ENCODE measurements at places on chromosomes 4 and X.

DNA sequence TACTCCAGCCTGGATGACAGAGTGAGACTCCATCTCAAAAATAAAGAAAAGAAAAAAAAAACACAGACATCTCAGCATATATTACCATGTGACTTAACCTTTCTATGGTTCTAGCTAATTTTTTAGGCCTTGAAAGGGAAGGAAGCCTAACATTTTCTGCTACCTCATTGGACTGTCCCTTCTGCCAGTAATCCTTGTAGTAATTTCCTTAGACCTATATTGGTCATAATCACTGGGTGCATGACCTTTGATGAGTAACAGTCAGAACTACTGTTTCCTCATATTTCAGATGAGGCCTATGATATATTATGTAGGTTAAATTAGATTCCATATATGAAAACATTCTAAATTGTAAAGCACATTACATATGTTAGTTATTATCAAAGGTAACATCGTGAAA is 9.6 kb downstream of the XIAP start:
- no peak for DNase-seq

DNA sequence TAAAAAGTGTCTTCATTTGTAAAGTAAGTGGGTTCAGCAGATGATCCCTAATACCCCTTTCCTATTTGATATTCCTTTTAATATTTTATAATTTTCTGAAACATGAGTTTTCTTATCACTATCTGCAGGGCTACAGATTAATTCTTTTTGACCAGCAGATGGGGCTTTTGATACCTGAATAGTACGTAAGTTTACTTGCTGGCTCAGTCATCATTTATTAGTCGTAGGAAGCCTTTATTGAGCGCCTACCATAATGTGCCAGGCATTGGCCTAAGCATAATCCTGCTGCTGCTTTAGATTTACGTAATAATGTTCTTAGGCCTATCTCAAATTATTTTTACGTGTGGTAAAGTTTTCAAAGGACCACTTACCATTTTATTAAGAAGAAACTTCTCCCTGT is 33.1 kb downstream of the OSTC start:
- DNase-seq, result no peak

DNA sequence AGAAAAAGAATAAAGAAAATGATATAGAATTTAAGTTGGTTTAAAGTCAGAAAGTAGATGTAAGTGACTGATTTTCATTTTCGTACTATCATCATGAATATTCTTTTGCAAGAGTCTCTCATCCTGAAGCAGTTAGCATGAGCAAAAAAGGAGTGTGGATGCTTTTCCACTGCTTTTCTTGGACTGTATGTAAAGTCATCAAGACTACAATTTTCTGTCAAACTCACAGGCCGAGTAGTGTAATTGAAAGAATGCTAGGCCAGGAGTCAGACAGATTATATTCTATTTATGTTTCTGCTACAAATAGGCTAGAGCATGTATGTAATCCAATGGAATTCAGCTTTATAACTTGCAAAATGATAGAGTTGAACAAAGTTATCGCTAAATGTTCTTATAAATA is 197.1 kb upstream of the SPOCK3 start:
- no peak for DNase-seq

GRCh38 chr4:18389115-18389514 is 367.6 kb upstream of the LCORL start:
- DNase-seq, result no peak

GRCh38 chr4:173074501-173074946 is 94.1 kb upstream of the GALNT7 start:
- DNase-seq, result no peak

DNA sequence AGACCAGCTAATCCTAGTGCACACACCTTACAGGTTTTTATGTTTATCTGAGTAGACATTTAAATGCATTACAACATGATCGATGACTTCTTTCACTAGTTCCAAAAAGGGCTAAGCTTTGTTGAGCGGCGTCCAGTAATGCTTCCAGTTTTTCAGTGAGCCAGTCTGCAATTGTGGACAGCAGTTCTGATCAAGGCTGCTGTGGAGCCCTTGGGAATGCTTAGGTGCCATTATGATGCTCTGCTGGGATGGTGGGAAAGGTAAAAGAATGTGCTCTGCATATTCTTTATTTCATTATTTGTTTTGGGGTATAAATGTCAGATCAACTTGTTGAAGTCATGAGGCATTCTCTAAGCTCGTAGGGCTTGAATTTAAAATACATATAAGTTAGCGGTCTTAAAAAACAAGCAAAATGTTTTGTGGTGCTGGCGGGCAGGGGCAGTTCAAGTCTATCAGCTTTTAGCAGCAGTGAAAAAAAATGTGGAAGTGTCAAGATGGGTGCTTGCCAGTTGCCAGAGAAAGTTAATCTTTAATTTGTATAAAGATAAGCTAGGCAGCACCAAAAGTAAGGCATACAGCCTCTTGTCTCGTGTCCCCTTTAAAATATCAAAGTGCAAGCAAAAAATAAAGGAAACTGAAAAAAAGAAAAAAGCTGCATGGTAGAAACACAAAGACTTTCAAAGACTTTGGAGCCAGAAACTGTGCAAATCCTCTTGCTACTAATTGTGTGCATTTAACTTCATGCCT is 5.8 kb downstream of the MID1IP1 start:
- no peak for DNase-seq

DNA sequence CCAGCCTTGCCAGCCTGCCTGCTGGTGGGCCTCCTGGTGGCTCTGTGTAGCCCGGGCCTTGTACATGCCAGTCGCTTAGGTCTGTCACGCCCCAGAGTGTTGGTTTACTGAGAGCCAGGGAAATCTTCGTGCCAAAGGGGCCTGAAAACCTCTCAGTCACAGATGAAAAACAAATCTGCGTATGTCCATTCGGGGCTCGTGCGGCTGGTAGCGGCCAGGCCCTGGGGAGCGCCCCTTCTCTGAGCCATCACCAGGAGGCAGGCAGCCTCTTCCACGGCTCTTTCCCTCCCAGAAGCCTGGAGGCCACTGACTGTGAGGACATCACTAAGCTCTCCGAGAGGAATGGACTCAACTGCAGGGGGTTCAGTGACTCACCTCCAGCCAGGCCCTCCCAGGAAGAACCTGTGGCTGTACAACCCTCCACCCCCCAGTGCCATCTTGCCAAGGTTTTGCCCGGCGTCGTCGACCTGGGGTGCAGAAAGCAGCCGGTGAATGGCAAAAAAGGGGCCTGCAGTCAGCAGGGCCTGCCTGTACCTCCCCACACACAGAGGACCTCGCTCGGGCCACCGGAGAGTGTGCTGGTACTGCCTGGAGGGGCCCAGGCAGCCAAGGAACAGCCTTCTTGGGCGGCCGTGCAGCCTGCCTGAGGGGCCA is 162.2 kb downstream of the BCOR start:
- no peak for DNase-seq

DNA sequence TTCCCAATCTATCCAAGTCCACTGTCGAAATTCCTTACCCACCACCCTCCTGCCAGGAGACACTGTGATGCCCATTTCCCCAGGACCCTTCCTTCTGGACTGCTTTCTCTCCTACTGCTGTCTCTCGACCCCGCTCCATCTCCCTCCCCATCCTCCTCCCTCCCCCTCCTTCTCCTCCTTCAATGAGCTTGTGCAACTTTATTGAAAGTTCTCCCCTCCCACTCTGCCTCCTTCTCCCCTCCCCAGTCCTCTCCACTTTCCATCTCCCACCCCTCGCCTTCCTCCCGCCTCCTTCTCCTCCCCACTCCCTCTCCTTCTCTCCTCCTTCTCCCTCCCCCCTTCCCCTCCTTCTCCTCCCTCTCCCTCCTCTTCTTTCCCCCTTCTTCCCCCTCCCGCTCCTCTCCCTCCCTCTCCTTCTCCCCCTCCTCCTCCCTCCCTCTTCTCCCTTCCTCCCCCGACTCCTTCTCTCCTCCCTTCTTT is 116.6 kb upstream of the FAT1 start:
- DNase-seq, result no peak

GRCh38 chr4:78312989-78313753 is 238.4 kb upstream of the ANXA3 start:
- no peak for DNase-seq

DNA sequence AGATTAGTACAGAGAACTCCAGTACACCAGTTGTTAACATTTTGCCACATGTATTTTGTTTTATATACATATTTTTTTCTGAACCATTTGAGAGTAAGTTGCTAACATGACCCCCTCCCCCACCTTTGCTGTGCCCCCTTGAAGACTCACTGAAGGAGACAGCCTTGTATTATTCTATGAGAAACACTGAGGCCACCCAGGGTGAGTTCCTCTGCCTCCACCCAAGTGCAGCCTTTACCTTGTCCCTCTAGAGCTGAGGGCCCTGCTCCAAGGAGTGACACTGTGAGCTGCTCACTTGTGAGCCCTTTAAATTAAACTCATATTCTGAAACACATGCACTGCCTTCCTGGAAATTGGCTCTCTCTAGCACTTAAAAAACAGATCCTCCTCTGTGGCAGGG is 21.1 kb downstream of the KIT start:
- DNase-seq, result no peak

DNA sequence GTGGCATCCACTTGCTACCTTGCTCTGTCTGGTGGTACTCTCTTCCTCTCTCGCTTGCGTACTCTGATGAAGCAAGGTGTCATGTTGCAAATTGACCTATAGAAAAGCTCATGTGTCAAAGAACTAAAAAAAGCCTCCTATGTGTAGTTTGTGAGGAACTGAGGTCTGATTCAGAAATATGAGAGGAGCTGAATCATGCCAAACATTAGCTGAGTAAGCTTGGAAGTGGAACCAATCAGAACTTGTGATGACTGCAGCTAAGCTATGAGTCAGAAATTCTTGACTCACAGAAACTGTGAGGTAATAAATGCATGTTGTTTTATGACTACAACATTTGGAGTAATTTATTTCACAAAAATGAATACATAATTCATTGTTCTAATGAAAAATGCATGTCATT is 2138.8 kb downstream of the PCDH7 start:
- DNase-seq, result no peak

DNA sequence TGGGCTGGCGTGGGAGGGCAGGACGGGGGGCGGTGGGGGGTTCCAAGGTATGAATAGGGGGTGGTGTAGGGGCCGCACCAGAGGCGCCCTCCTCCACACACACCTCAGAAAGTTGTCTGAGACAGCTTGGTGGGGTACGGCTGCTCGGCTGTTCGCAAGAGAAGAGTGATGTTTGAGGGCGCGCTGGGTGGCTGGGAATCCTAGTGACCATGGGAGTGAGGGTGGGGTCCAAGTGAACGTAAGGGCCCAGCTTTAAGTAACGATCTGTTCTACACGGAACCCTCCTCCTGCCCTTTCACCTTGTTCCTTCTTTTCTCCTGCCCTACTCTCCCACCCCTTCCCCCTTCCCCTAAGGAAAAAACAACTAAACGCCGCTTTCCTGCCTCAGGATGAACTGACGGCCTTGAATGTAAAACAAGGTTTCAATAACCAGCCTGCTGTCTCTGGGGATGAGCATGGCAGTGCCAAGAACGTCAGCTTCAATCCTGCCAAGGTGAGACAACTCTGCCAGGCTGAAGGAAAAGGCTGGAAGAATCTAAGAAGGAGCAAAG is 664 bp downstream of the MED12 start:
- no peak for DNase-seq

- DNase-seq, result no peak
These were observed 87.1 kb upstream of the FAM9C start for GRCh38 chrX:13131396-13132137.

- DNase-seq, result no peak
These were observed 233.5 kb downstream of the ARHGAP24 start for GRCh38 chr4:85708468-85708867.

DNA sequence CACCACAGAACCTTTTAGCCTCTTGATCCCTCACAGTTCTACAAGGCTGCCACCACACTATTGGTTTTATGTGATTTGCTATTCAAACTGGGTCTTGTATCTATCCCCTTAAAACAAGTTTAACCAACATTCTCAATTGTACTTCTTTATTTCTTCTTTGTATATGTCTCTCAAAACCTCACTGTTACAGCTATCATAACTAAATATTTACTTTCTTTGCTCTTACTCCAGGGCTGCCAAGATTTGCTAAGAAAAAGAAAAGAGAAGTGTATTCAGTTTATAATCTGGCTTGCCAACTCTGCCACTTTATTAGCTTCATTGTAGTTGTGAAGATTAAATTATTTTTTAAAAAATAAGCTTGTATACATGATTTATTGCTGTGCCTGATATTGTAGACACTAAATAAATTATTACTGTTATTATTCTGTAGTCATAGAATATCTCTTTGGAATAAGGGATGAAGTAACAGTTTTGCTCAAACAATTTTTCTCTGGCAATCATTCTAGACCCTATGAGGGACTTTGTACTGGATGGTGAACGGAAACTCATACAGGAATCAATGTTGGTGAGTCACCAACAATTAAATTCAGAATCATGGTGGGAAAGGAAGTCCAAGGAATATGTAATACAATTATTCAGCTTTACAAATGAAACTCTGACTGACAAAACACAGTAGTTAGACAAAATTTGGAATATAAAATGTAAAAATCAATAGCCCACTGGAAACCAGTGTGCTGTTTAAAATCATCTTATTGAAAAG is 127.1 kb upstream of the DCAF8L1 start:
- no peak for DNase-seq

GRCh38 chr4:83364312-83364711 is 29.7 kb upstream of the HPSE start:
- no peak for DNase-seq

DNA sequence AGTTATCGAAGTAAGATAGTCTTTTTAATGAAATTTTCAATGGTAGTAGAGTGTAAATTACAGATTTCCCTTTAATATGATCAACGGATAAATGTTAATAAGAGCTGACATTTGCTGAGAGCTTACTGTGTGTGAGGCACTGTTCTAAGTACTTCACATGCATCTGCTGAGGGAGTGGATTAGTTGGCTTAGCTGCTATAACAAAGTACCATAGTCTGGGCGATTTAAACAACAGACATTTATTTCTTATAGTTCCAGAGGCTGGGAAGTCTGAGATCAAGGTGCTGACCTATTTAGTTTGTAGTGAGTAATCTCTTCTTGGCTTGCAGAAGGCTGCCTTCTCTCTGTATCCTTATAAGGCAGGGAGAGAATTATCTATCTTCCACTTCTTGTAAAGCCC is 174.3 kb downstream of the CEP135 start:
- no peak for DNase-seq

DNA sequence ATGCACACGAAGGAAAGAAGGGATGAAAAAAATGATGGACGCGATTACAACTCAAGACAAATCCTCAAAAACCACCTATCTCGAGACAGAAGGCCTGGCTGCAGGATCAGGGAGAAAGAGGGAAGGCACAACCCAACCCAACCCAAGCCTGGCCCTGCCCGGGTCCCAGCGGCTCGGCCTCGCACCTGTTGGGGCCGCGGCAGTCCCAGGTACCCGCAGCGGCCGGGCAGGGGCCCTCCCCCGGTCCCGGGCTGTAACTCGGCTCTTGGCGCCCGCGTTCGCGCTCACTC is 464 bp downstream of the RASGEF1B start:
- DNase-seq, result no peak

DNA sequence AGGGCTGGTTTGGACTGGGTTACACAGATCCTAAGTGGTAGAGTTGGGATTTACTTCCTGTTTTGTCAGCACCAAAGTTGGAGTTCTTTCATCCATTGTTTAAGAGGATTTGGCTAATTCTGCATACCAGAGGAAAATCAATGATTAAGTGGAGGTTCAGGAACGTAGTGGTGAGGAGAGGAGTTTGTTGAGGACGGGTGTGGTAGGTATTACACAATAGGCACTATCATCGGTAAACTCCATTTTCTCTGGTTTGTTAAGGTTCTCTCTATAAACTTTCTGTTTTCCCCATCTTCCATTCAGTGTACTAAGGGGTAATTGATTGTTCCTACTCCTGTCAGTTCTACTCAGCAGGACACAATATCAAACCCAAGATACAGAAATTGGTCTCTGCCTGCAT is 107.5 kb upstream of the VCX2 start:
- DNase-seq, result no peak

GRCh38 chr4:121360495-121360894 is 20.3 kb downstream of the QRFPR start:
- no peak for DNase-seq
